ENCODE measurements at places on chromosomes 6 and 20. TPM values are rescaled to one million over a fixed set of nuclear protein-coding genes. Genes with fewer than 3 reads are reported as not detected.

LY86 gene
- total RNA-seq, result 0.90 TPM

OPRM1 gene
- total RNA-seq, result not detected

VEGFA gene
- total RNA-seq, result 6.4 TPM

CFAP61 gene
- total RNA-seq, result not detected

PRND gene
- total RNA-seq, result not detected

LY6G6D gene
- total RNA-seq, result not detected

RALY gene
- total RNA-seq, result 125 TPM

SRMS gene
- total RNA-seq, result not detected

BNIP5 gene
- total RNA-seq, result 0.09 TPM

SIRPD gene
- total RNA-seq, result 0.23 TPM

EPPIN gene
- not detected for total RNA-seq

OR12D2 gene
- total RNA-seq, result not detected

GRCh38 chr6:127096167-127096566 lies 22.3 kb upstream of the RSPO3 start:
- DNase-seq, result no peak

- DNase-seq, result no peak
Measured at GRCh38 chr6:28167068-28167467, 25.4 kb downstream of the ZKSCAN8 start.

GRCh38 chr6:135319819-135320218 lies 138.7 kb downstream of the MYB start:
- DNase-seq, result no peak

DNA sequence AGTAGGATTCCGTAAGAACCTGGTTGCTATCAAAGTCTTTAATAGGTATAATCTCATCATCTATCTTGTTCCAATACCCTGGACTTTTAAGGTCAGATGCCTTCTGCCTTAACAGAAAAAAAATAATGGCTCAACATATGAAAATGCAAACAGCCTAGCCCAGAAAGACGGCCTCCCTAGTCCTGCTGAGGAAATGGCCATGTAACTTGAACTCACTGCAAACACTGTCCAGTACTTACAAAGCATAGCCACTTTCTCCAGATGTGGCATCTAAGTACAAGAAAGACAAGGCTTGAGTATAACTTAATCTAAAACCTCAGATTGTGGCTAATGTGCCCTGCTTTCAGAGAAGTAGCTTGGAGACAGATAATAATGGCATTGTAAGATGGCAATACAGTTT lies 26.5 kb downstream of the FASTKD5 start:
- no peak for DNase-seq

DNA sequence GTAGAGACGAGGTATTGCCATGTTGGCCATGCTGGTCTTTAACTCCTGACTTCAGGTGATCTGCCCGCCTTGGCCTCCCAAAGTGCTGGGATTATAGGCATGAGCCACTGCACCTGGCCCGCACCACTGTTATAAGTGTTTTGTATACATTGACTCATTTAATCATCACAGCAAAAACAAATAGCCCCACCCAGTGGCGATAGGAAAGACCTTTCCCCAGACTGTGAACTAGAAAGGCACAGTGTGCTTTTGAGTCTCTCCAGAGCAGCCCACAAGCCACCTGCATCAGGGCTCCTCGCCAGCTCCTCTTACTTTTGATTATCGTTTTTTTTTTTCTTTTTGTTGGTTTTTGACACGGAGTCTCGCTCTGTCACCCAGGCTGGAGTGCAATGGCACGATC lies 27.9 kb upstream of the ZFP64 start:
- no peak for DNase-seq

DNA sequence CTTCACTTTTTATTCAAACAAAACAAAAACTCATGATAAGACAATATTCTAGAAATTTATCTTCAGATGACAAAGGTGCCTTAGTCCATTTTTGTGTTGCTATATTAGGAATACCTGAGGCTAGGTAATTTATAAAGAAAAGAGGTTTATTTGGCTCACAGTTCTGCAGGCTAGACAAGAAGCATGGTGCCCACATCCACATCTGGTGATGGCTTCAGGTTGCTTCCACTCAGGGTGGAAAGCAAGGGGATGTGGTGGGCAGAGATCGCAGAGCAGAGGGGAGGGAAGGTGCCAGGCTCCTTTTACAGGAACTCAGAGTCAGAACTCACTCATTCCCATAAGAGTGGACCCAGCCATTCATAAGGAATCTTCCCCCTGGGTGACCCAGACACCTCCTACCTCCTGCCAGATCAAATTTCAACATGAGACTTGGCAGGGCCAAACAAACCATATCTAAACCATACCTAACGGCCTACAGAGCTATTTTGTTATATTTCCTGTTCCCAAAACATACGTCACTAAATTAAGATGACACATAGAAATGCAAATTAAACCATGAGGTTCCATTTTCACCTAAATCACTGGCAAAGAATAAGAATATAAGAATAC lies 26.4 kb downstream of the ABHD12 start:
- no peak for DNase-seq

- DNase-seq, result no peak
Measured at GRCh38 chr6:82277686-82278085, 30.1 kb upstream of the IBTK start.

- peak; percentile 53 for DNase-seq
Measured at GRCh38 chr20:57412347-57413029, 21.3 kb downstream of the RBM38 start.

- DNase-seq, result no peak
Measured at GRCh38 chr6:158042245-158042798, 60.7 kb downstream of the SYNJ2 start.

DNA sequence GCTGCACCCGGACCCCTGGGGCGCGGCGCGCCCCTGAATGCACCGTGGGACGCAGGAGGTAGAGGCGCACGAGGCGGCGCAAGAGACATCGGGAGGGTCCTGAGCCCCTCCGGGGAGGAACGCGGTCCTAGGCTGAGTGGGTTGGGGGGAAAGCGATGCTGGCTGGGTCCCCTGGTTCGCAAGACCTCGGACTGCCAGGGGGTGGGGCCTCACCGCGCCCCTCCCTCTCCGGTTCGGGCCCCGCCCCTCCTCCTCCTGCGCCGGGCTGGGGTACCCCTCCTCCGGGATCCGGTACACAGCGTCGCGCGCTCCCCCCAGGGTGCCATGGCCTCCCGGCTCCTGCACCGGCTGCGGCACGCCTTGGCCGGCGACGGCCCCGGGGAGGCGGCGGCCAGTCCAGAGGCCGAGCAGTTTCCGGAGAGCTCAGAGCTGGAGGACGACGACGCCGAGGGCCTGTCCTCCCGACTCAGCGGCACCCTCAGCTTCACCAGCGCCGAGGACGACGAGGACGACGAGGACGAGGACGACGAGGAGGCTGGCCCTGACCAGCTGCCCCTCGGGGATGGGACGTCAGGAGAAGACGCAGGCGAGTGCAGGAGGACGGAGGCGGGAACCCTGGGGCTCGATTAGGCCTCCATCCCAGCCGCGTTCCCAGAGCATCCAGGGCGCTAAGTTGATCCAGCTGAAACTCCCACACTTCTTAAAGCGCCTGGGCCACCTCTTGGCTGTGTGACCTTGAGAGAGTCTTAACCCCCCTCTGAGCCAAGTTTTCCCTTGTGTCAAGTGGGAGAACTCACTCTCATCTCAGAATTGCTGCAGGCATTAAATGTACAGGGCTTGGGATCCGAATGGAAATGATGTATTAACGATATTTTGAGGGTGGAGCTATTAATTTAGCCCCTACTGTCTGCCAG lies 541 bp downstream of the SNX21 start:
- DNase-seq, result no peak

- DNase-seq, result no peak
Measured at GRCh38 chr20:32731882-32732266, 11.4 kb downstream of the COMMD7 start.

- no peak for DNase-seq
Measured at GRCh38 chr6:133404151-133404550, 163.0 kb downstream of the EYA4 start.

DNA sequence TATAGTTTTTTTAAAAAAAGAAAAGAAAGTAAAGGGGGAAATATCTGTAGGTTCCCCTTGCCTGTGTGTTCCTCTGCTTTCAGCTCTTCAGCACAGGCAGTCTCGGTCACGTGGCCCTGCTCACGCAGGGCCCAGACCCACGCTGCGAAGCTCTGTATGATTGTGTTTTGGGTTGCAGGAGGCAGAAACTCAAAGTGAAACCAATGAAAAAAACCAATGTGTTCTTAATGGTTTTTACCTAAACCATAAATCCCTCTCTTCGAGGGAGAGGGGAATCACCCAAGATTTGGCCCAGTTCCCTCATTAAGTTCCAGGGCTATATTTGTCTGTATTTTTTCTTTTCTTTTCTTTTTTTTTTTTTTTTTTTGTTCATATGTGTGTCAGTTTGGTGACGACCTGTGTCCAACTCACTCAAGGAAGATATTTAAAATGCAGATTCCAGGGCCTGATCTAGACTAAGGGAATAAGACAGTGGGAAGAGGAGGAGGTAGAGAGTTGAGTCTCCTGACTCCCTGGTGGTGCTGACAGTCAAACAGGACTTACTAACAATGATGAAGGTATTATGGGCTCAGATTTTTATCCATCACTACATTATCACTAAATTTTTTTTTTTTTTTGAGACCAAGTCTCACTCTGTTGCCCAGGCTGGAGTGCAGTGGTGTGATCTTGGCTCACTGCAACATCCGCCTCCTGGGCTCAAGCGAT lies 33.8 kb upstream of the RREB1 start:
- peak; percentile 54 for DNase-seq

- DNase-seq, result no peak
Measured at GRCh38 chr6:126721581-126722160, 381.8 kb downstream of the CENPW start.

DNA sequence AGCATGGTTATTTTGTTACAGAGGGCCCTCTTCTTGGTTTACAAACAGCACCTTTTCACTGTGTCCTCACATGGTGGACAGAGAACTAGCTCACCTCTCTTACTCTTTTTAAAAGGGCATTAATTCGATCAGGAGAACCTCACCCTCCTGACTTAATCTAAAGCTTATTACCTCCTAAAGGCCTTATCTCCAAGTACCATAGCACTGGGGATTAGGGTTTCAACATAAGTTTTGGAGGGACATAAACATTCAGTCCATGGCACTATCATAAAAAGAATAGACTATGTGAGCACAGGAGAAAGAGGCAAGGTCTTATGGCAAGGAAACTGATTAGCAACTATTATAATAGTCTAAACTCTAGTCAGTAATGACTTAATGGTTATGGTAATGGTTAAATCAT lies 736.2 kb upstream of the ADGRB3 start:
- DNase-seq, result no peak

DNA sequence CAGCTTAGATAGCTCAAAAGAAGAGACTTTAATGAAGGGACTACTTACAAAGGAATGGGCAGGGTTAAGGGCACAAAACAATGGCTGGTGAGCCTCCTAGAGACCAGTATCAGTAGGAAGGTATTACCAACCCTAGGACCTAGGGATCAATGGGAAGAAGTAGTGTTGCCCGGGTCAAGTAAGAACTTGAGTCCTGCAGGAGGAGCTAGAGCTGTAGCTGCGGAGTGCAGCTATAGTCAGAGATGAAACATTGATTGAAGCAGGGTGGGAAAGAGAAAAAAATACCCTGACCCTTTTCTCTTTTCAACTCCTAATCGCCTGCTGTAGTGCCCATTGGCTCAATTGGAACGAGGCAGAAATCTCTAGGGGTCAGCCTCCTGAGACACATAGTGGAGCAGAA lies 144.0 kb downstream of the FLRT3 start:
- DNase-seq, result no peak

DNA sequence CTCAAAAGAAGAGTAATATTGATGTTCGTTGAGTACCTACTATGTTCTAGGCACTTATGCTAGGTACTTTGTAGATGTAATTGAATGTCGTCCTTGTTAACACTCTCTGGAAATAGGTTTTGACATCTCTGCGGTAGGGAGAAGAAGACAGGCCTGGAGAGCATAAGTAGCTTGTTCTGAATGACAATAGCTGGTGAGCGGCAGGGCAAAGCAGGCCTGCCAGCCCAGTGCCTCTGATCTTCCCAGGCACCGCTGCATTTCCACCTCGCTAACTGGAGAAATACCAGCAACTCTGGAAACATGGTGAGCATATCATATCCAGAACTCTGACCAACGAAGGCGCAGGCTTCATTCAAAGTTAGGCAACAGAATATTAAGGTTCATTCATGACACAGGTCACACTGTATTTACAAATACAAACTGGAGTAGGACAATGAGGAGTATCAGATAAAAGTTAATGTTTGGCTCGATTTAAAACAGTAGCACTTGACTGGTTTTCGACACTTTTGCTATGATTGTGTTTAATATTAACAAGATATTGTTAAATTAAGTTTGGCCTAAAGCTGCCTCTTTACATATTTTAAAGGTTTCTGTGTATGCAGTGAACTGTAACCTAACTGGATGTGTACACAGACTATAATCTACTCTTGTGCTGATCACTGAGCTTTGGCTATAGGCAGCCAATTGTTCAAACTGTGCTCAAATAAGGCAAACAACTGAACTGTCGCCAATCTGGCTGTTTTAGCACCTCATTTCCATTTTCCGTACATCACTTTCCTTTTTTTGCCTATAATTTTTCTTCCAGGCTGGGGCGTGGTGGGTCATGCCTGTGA lies 54.1 kb downstream of the PPP1R3G start:
- DNase-seq, result no peak

GRCh38 chr6:15475261-15475660 lies 187.6 kb downstream of the DTNBP1 start:
- DNase-seq, result no peak

DNA sequence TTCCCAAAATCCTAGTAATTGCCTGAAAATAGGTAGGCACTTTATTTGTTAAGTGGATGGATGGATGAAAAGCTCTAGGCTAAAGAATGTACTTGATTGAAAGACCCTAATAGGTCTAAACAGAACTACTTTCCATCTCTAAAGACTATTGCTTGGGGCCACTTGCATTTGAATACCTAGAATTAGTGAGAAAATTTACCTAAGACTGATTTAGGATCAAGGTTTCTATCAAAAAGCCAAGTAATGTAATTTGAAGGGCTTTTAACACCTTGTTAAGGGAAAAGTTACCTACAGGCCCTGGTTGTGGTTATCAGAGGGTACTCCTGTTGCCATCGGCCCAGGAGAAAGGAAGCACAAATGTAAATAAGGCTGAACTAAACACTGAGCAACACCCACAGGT lies 580.7 kb downstream of the LMBRD1 start:
- DNase-seq, result no peak

DNA sequence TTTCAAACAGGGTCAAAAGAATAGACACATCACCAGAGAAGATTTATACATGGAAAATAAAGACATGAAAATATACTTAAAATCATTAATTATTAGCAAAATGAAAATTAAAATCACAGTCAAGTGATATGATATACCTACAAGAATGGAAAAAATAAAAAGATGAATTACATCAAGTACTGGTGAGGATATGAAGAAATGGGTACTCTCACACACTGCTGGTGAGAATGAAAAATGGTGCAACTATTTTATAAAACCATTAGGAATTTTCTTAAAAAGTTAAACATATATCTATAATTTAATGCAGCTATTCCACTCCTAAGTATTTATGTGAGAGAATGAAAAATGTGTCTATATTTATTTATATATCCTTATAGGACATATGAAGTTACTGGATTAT lies 136.3 kb upstream of the GRIK2 start:
- DNase-seq, result no peak

Measured in T-cell (primary cell).